ENCODE measurements at places on chromosomes 13 and 19. TPM values are rescaled to one million over a fixed set of nuclear protein-coding genes. Genes with fewer than 3 reads are reported as not detected.

DNA sequence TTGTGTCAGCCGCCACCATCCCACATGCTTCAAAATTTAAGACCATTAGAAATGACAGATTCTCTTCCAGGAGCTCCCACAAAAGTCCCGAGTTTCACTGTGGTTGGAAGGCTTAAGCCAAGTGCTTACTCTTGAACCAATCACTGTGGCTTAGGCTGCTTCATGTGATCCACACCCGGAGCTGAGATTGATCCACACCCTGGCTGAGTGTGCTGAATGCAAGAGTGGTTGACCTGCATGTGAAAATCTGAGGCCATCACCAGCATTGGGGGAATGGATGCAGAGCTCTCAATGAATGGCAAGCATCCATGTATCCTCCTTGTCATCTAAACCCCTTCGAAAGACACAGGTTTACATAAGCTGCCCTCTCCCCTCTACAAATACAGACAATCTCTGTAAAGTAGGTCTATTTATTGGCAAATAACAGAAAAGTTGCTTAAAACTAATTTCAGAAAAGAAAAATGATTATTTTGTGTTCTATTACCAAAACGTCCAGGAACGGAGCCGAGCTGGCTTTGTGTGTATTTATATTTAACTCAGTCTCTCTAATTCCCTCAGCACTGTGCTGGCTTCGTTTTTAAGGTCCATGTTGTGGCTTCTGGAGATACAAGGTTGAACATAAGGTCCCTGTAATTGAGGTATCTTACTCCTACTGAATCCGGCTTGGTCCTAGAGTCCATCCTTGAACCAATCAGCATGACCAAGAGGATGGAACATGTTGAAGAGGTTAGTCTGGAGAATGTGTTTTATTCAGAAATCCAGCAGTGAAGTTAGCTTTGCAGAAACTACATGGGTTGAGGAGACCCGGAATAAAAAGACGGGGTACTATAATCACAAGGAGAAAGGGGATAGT is 332.4 kb downstream of the LIG4 start:
- no peaks in the 10 kb centered on the region for H3K36me3 ChIP-seq
- no peak for DNase-seq
- no peaks in the 10 kb centered on the region for H3K27me3 ChIP-seq
- H3K4me1 ChIP-seq: no peaks in the 10 kb centered on the region
- H3K4me3 ChIP-seq: no peak overlapping the region

GRCh38 chr19:41802770-41803169 is 6.4 kb downstream of the CEACAM3 start:
- DNase-seq: no peak
- no peaks in the 10 kb centered on the region for H3K27me3 ChIP-seq
- no peaks in the 10 kb centered on the region for H3K36me3 ChIP-seq
- H3K27ac ChIP-seq: no peak overlapping the region
- no peak overlapping the region for H3K4me3 ChIP-seq

DNA sequence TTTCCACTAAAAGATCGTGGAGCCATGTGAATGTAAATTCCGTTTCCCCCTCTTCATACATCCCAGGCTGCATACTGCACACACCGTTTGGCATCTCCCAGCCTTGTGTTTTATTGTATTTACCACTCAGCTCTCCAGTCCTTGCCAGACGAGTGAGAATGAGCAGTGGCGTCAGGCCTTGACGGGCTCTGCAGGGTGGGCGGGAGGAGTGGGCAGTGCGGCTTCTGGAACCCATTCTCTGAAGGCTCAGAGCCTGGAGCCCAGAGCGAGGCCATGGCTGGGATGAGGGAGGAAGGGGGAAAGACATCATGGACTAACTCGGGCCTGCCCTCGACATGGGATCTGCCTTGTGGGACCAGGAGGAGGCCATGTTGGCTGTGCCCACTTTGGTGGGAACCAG is 25.1 kb downstream of the BICRA start:
- H3K4me3 ChIP-seq: no peak overlapping the region
- no peaks in the 10 kb centered on the region for H3K27me3 ChIP-seq
- H3K36me3 ChIP-seq: no peaks in the 10 kb centered on the region
- no peaks in the 10 kb centered on the region for H3K4me1 ChIP-seq
- H3K27ac ChIP-seq: no peak overlapping the region
- DNase-seq: no peak

Gene MIA
- 1.7 TPM for total RNA-seq

DNA sequence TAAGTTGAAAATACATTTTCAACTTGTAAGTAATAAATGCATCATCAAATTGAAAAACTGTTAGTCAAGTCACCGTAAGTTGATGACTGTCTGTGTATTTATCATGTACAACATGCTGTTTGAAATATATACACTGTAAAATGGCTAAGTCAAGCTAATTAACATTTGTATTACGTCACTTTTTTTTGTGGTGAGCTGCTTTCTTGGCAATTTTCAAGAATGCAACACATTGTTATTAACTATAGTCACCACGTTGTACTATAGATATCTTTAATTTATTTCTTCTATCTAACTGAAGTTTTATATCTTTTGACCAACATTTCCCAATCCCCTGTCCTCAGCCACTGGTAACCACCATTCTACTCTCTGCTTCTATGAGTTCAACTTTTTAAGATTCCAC is 57.0 kb downstream of the RBM26 start:
- no peaks in the 10 kb centered on the region for H3K4me1 ChIP-seq
- no peak overlapping the region for H3K4me3 ChIP-seq
- H3K36me3 ChIP-seq: no peaks in the 10 kb centered on the region
- H3K27me3 ChIP-seq: no peaks in the 10 kb centered on the region
- H3K27ac ChIP-seq: no peak overlapping the region

DNA sequence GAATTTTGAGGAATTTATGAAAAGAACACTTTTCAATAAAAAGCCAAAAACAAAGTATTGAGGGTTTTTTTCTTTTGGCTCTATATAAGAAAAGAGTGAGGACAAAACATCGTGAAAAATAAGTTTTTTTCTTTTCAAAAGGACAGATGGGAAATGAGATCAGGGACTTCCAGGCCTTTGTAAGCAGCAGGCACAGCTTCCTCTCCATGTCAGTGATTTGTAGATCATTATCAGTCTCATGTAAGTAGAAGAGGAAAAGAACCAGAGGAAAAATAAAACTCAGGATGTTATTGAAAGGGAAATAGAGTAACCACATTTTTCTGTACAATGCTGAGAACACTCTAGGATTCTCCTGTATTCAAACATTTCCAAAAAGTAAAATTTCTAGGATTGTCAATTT is 29.9 kb downstream of the DOCK9 start:
- H3K27me3 ChIP-seq: no peaks in the 10 kb centered on the region
- no peaks in the 10 kb centered on the region for H3K4me1 ChIP-seq
- no peak for DNase-seq
- no peak overlapping the region for H3K27ac ChIP-seq

Gene ZNF382
- 5.6 TPM for total RNA-seq

DNA sequence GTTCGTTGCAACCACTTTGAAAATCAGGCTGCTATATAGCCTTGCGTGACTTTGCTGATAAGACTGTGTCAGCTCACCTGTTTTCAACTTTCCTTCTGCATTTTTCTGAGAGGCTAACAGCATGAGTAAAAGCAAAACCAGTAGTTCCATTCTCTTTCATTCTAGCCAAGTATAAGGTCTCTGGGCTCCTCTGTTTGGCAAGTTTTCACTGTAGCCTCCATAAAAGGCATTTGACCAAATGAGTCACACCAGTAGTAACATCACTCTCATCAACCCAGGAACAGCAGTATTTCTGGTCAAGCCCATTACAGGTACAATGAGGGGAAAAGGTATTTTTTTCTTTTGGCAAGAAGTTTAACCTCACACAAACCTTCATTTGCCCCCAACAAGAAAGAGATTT is 1149.8 kb upstream of the MIR17HG start:
- no peak for DNase-seq
- H3K27ac ChIP-seq: no peak overlapping the region
- no peak overlapping the region for H3K4me3 ChIP-seq
- H3K27me3 ChIP-seq: no peaks in the 10 kb centered on the region
- no peaks in the 10 kb centered on the region for H3K4me1 ChIP-seq

Gene LILRB3
- total RNA-seq: 18.8 TPM

- H3K27me3 ChIP-seq: no peaks in the 10 kb centered on the region
- H3K4me1 ChIP-seq: no peaks in the 10 kb centered on the region
- no peak overlapping the region for H3K27ac ChIP-seq
- no peak overlapping the region for H3K4me3 ChIP-seq
- peak; percentile 23 for DNase-seq
- no peaks in the 10 kb centered on the region for H3K36me3 ChIP-seq
Observed at GRCh38 chr19:29383696-29384095, 142.1 kb upstream of the VSTM2B start.

- H3K4me3 ChIP-seq: no peak overlapping the region
- H3K27ac ChIP-seq: no peak overlapping the region
- H3K4me1 ChIP-seq: no peaks in the 10 kb centered on the region
- H3K36me3 ChIP-seq: no peaks in the 10 kb centered on the region
- DNase-seq: no peak
- H3K27me3 ChIP-seq: no peaks in the 10 kb centered on the region
Observed at GRCh38 chr19:4429256-4429655, 26.8 kb downstream of the CHAF1A start.

DNA sequence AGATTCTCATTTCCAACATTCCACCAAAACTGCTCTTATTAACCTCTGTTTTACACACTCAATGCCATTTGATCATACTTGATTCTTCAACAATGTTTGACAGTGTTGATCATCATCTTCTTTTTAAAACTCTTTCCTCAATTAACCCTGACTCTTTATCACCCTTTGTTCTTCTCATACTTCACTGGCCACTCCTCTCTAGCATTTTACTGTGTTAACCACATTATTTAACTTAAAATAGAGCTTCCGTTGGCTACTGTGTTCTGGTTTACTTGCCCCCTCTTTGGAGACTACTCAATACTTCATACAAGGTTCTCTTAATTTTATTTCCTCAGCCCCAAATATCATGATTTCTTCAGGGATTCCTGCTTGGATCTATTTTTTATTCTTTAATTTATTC is 121.1 kb upstream of the SPRY2 start:
- no peak overlapping the region for H3K27ac ChIP-seq
- no peaks in the 10 kb centered on the region for H3K36me3 ChIP-seq
- H3K27me3 ChIP-seq: no peaks in the 10 kb centered on the region
- peaks cover 2% of the 10 kb centered on the region for H3K4me1 ChIP-seq
- no peak for DNase-seq

- no peak overlapping the region for H3K27ac ChIP-seq
- H3K4me3 ChIP-seq: peak overlapping the region; percentile 65
- H3K27me3 ChIP-seq: no peaks in the 10 kb centered on the region
- H3K4me1 ChIP-seq: no peaks in the 10 kb centered on the region
- no peaks in the 10 kb centered on the region for H3K36me3 ChIP-seq
Observed at GRCh38 chr13:30618930-30619279, 1.2 kb downstream of the USPL1 start.

GRCh38 chr19:19185853-19186740 is 5.9 kb downstream of the BORCS8 start:
- no peak for DNase-seq
- no peak overlapping the region for H3K27ac ChIP-seq
- no peak overlapping the region for H3K4me3 ChIP-seq

Gene ADGRE3
- total RNA-seq: not detected

Gene TMEM147
- total RNA-seq: 52.2 TPM

Gene ZNF431
- 20.2 TPM for total RNA-seq

DNA sequence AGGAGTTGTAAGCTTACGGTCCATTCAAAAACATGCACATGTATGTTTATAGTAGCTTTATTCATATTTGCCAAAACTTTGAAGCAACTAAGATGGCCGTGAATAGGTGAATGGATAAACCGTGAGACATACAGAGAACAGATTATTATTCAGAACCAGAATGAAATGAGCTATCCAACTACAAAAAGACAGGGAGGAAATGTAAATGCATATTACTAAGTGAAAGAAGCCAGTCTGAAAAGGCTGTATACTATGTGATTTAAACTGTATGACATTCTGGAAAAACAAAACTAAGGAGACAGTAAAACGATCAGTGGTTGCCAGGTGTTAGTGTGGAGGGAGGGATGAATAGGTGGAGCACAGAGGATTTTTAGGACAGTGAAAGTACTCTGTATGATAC is 19.9 kb downstream of the NDFIP2 start:
- peaks cover 3% of the 10 kb centered on the region for H3K4me1 ChIP-seq
- no peaks in the 10 kb centered on the region for H3K27me3 ChIP-seq
- no peaks in the 10 kb centered on the region for H3K36me3 ChIP-seq
- DNase-seq: no peak

GRCh38 chr13:39197647-39198007 is 159.4 kb downstream of the NHLRC3 start:
- DNase-seq: no peak
- H3K4me3 ChIP-seq: no peak overlapping the region
- H3K4me1 ChIP-seq: peaks cover 3% of the 10 kb centered on the region
- H3K36me3 ChIP-seq: no peaks in the 10 kb centered on the region
- H3K27me3 ChIP-seq: no peaks in the 10 kb centered on the region

Gene RASGRP4
- 9.8 TPM for total RNA-seq

DNA sequence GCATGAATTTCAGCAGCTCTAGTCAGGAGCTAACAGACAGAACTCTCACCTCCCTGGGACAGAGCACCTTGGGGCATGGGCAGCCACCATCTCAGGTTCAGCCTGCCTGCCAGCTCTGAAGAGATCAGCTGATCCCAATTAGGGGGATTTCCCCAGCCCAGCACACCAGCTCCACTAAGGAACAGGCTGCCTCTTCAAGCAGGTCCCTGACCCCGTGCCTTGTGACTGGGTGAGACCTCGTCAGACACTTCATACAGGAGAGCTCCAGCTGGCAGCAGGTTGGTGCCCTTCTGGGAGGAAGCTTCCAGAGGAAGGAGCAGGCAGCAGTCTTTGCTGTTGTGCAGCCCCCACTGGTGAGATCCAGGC is 84.5 kb upstream of the UFM1 start:
- no peaks in the 10 kb centered on the region for H3K27me3 ChIP-seq
- no peak overlapping the region for H3K4me3 ChIP-seq
- H3K4me1 ChIP-seq: no peaks in the 10 kb centered on the region
- H3K36me3 ChIP-seq: no peaks in the 10 kb centered on the region
- no peak for DNase-seq

- DNase-seq: no peak
- H3K27ac ChIP-seq: no peak overlapping the region
- H3K27me3 ChIP-seq: no peaks in the 10 kb centered on the region
- no peak overlapping the region for H3K4me3 ChIP-seq
- H3K36me3 ChIP-seq: peaks cover 12% of the 10 kb centered on the region
- H3K4me1 ChIP-seq: no peaks in the 10 kb centered on the region
Observed at GRCh38 chr19:10636304-10636972, 11.1 kb downstream of the SLC44A2 start.

- peak within 1 kb of the TSS; percentile 79 for H3K4me3 ChIP-seq
- H3K4me1 ChIP-seq: no peaks in the 10 kb centered on the region
- H3K36me3 ChIP-seq: peaks cover 2% of the 10 kb centered on the region
- H3K27me3 ChIP-seq: no peaks in the 10 kb centered on the region
- DNase-seq: peak; percentile 98
- H3K27ac ChIP-seq: peak within 1 kb of the TSS; percentile 97
Observed at GRCh38 chr19:39406656-39407409, at the start of gene ZFP36. Gene ZFP36 (plus strand): TSS chr19:39406847. CDS start chr19:39406905, 58 bp downstream.

GRCh38 chr13:23811366-23812062 is 77.7 kb downstream of the MIPEP start:
- H3K27ac ChIP-seq: no peak overlapping the region
- no peaks in the 10 kb centered on the region for H3K4me1 ChIP-seq
- no peaks in the 10 kb centered on the region for H3K27me3 ChIP-seq
- H3K36me3 ChIP-seq: no peaks in the 10 kb centered on the region
- DNase-seq: no peak

Data from aorta (tissue), 5 donors.